ENCODE measurements at places on chromosomes 7 and 10.

- no peak for DNase-seq
Observed at GRCh38 chr10:46236941-46237681, 49.7 kb upstream of the ANTXRL start.

DNA sequence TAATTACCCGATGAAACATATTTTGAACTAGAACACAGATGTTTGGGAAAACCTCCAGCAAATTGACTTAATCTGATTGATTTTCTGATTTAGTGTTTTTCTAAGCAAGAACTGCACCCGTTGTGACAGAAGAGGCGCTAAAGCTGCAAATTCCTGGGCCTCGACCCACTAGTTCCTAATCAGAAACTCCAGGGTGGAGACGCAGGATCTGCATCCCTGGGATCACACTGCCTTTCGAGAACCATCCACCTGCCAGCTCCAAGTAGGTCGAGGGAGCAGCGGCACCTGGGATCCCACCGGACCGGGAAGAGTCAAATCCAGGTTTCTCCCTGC is 136.8 kb upstream of the CDCA7L start:
- no peak for DNase-seq

DNA sequence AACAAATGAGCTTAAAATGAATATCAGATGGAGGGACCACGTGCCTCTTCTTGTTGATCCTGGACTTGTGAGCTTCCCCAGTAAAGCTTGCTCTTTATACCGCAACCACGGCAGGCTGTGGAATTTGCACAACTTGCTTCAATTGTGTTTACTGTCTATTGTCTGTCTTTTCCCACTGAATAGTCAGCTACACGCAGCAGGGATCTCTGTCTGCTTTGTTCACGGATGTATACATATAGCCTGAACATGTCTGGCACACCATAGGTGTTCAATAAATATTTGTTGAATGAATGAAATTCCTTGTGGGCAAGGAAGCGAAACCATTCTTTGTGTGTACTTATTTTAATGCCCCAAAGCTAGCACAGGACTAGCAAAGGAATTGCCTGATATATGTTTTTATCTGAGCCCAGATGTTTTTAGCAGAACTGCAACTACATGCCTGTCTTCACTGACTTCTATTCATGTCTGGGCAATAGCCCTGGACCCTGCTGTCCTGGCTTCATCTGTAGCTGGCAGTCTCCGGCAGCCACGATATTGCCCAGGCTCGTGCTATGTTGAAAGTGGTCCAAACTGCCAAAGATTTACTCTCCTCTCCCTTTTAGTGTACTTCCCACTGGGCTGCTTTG is 29.9 kb upstream of the IFRD1 start:
- DNase-seq = no peak

DNA sequence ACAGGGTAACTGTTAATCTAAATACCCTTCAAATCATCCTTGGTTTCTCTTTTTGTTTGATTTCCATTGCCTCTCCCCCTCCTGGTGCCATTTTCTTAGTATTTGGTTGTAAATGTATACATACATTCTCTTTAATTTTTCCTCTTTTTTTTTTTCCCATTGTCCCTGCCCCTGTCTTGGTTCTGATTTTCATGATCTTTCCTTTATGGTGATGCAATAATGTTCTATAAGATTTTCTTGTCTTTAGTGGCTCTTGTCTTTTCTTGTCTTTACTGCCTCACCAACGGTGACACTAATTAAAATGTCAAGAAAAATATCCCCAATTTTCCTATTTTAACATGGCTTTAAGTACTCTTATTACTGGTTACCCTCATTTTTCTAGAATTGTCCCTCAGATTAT is 135.9 kb upstream of the POT1 start:
- no peak for DNase-seq

- DNase-seq = peak; percentile 72
Observed at GRCh38 chr7:138752518-138753149, 45.2 kb upstream of the TMEM213 start.

GRCh38 chr10:44951576-44952226 is 7.9 kb upstream of the RASSF4 start:
- DNase-seq = no peak

GRCh38 chr7:94422136-94422535 is 27.4 kb downstream of the COL1A2 start:
- DNase-seq = no peak

DNA sequence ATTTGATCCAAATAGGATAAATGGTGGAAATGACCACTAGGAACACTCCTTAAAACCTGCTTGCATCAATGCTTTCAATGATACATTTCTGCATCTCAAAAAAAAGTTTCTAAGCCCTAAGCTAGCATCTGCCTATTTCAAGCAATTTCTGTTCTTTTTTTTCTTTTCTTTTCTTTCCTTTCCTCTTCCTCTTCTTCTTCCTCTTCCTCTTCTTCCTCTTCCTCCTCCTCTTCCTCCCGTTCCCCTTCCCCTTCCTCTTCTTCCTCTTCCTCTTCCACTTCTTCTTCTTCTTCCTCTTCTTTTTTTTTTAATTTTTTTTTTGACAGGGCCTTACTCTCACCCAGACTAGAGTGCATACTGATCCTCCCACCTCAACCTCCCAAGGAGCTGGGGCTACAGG is 15.4 kb downstream of the RBM20 start:
- DNase-seq = no peak

GRCh38 chr10:113692271-113692670 is 12.6 kb downstream of the CASP7 start:
- DNase-seq = no peak

GRCh38 chr7:115822801-115823200 is 207.8 kb downstream of the TFEC start:
- DNase-seq = no peak

Measured in BE2C (cell line).